NT2/D1 (cell line): ENCODE measurements at places on chromosomes 7 and 10.

DNA sequence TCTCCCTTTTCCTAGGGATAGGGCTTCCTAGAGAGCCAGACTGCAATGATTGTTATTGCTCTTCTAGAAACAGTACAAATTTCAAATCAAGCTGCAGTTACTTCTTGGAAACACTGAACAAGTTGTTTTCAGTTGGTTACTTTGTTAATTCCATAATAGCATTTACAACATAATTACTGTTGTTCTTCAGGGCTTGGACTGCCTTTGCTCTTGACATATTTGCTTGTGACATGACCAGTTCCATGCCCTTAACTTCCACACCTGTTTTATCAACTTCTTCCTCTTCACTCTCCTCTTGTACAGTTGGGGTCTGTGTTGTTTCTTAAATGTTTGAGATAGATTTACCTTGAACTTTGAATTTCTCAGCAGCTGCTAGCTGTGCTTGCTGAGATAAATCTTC, 104.4 kb downstream of the SEC23IP start:
- DNase-seq = no peak

- DNase-seq = no peak
Measured at GRCh38 chr7:28067171-28067570, 113.4 kb downstream of the JAZF1 start.

GRCh38 chr10:22460531-22461403, 115.5 kb downstream of the SPAG6 start:
- DNase-seq = no peak

- DNase-seq = no peak
Measured at GRCh38 chr7:92730808-92731207, 105.6 kb downstream of the CDK6 start.

DNA sequence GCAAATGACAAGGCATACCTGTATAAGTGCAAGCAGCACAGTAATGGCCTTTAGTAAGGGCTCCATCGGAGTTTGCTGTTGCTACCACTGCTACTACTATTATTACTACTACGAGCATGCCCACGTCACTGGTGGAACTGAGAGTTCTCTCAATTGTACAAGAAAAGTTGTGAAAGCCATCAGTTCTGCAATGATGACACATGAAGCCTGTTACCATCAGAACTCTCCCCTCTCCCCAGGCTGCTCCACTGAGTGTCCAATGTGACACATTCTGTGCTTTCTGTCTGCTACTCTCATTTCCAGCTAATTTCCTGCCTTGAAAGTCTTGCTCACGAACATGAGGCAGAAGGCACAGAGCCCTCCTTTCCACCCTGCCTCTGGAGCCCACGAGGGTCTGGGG, 263.2 kb upstream of the MGMT start:
- DNase-seq = no peak

- no peak for DNase-seq
Measured at GRCh38 chr10:48255722-48256121, 18.8 kb downstream of the FRMPD2 start.

DNA sequence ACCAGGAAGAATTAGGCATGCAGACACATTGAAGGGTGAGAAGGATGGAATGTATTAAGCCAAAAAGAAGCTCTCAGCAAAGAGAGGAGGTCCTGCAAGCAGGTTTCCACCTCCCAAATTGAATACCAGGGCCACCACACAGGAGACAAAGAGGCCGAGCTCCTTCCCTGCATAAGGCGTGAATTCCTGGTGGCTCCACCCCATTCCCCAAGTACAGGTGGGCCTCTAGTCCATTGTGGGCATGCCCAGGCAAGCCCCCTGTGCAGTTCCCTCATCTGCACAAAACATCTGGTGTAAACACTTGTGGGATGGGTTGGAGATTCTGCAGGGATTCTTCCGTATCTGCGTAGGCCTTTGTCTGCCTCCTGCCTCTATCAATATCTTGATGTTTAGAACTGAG, 817.5 kb downstream of the NRG3 start:
- DNase-seq = no peak

GRCh38 chr10:81953420-81953819, 78.4 kb downstream of the NRG3 start:
- no peak for DNase-seq

GRCh38 chr10:98262571-98262970, 5.4 kb downstream of the LOXL4 start:
- DNase-seq = peak; percentile 25

DNA sequence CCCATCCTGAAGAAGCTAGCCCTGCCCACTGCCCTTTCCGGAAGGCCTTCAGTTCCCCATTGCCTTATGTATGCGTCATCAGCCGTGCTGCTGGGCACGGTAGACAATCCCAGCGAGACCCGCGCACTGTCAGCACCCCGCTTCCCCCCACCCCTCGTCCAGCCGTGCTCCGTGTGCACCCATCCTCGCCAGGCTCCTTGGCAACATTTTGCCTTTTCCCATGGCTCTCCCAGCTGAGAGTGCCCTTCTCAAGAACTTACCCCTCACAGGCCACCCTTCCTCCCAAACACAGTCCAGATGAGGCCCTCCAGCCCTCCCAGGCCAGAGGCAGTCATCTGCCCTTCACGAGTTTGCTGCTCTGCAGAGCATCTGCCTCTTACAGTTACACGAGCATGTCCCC, 633.8 kb upstream of the FOXK1 start:
- no peak for DNase-seq

DNA sequence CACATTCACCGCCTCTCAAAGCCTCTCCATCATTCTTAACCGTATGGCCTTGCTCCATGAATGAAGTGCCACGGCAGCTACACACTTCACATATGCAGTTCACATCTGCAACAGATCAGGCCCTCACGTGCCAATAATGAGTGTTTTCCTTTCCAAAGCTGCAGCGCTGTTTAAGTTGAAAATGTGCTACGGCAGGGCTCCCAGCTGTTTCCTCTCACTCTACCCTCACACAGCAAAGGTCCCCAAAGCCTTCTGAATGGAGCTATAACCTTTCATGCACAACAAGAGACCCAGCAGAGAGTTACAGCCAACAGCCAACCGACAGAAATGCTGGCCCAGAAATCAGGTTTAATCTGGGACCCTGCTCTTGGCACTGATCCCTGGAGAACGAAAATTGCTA, 236.1 kb downstream of the ELMO1 start:
- DNase-seq = no peak

- DNase-seq = no peak
Measured at GRCh38 chr7:44849885-44850544, 2.1 kb upstream of the H2AZ2 start.

DNA sequence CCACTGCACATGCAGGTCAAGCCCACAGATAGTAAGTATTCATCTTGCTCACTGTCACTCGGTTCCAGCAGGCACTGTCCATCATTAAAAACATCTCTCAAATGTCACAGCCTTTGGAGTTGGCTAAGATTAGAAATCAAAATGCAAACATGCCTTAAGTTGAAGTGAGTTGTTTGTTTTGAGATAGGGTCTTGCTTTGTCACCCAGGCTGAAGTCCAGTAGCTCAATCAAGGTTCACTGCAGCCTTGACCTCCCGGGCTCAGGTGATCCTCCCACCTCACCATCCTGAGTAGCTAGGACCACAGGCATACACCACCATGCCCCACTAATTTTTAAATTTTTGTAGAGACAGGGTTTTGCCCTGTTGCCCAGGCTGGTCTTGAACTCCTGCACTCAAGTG, 98.1 kb downstream of the EBF3 start:
- no peak for DNase-seq

- DNase-seq = no peak
Measured at GRCh38 chr10:118409295-118409694, 67.2 kb upstream of the FAM204A start.

DNA sequence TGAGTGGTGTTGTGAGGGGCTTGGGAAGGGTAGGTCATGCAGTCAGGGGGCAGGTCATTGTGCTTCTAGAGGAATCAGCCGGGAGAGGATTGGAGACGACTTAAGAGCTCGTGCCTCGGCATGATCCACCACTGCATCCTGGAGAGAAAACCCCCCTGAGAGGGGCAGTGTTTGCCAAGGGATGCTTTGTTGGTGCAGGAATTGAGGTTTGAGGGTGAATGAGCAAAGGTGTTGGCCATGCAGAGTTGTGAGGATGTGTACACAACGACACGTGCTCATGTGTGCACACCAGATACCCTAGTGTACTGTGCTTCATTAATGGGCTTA, 85.6 kb upstream of the ANLN start:
- no peak for DNase-seq

DNA sequence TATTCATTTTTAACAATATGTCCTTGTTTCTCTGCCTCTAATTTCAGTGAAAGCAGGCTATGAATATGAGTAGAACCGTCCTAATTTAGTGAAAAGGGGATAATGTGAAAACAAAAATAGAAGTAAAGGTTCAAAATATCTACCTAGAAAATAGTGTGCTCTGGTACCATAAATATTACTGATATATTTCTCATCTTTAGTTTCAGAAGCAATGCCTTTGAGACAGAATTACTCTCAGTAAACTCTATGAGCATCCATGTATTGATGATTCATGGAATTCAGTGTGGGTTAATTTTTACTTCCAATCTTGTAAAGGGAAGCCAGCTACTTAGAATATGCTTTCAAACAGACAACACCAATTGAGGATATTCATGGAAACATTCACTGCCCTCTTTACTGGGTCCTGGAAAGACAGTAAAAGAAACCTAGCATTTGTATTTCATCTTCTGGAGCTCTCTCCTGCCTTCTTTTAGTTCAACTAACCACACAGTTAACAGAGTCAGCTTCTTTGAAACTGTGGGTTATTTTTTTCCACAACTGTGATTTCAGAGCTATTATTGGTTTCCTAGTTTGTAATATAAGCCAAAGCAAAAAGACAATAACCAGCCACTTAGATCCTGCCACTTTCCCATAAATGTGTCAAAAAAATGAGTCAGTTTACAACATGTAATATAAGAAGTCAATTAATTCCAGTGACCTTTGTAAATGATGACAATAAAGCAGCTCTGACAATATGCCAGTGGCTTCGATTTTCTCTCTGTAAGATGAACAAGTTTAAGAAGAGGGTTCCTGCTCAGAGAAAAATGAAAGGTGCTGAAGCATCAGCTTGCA, 1.7 kb downstream of the LRRN3 start:
- DNase-seq = no peak

- no peak for DNase-seq
Measured at GRCh38 chr10:27247006-27247405, 6.4 kb upstream of the ACBD5 start.

DNA sequence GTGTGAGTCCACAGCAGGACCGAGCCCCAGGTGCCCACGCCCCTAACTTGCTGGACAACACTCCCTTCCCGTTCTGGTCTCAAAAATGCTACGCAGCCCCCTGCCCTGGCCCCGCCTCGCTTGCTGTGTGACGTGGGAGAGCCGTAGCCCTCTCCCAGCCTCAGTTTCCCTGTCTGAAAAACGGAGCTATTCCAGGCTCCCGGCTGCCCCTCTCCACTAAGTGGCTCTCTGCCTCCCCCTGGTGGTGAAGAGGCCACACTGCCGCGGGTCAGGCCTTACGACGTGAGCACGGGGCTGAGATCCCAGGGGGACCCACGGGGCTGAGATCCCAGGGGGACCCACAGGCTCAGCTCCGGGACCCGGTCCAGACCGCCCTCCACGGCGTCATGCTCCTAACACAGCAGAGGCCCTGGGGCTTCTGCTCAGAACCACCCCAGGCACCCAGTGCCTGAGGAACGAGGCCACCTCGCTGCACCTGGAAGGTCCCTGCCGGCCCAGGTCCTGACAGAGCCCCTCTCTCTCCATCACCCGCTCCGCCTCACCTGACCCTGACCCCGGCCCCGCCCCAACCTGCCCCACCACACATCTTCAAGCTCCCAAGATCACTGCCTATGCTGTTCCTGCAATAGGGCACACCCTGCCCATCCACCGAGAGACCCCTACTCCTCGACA, 26.7 kb downstream of the MICALL2 start:
- DNase-seq = peak; percentile 63

- DNase-seq = peak; percentile 16
Measured at GRCh38 chr7:92685136-92686042, 95.2 kb upstream of the FAM133B start.

GRCh38 chr10:70167246-70167645, 3.1 kb downstream of the SAR1A start:
- no peak for DNase-seq

DNA sequence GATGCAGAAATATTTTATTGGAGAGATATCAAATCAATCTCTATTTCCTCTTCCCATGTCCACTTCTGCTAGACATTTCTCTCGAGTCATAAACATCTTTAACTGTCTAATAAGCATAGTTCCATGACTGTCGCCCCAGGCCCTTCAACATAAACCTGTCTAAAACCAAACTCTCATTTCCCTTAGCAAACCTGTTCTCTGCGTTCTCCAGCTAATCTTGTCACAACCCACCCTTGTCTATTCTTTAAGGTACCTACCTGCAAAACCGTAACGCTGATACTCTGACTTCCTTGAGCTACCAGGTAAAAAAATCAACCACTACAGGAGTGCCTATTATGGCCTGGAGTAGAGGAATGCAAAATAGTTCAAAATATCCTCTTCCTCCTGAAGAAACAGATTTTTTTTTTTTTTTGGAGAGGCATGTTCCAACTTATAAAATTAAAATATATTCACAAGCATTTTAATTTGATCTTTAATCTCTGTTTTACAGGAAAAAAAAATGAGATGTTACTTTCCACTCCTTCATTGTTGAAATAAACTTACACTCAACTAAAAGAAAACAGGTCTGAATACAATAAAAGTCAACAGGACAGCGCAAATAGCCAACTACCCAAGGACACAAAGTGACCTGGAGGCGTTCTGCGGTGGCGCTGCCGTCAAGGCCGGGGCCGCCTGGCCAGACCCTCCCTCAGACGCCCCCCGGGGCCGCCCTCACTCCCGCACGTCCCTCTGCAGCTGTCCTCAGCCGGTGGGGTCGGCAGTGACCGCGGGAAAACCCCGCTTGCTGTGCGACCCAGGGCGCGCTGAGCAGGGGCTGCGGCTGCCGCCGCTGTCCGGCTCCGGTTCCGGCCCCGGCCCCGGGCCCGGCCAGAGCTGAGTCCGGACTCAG, 765 bp downstream of the SLC25A40 start:
- peak; percentile 25 for DNase-seq

DNA sequence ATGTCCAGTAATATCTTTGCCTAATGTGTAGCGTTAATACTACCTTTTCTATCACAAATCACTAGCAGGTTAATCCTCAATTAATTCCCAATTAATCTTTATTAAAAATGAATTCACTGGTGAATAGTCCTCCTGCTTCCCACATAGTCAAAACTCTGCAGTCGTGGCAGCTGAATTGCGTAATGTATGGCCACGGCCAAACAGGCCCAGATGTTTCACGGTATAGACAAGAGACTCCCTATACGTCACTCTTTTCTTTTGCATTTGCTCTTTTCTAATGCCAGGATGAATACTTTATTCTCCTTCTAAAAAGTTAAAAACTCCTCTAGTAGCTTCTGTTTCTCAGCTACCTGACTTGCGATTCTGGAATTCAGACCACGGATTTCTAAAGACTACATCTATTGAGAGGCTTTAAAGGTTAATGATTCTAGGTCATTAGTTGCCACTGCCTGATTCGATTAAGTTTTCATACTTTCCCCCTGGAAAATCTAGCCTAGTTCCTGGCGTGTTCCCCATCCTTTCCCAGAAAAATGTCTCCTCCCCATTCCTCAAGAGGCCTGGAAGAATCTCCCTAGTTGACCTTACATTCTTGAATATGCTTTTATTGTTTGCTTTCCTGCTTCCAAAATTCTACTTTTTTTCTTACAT, 16.9 kb downstream of the MEOX2 start:
- DNase-seq = no peak

GRCh38 chr7:30563326-30563942, 31.2 kb upstream of the GARS1 start:
- no peak for DNase-seq

- no peak for DNase-seq
Measured at GRCh38 chr10:43502931-43503330, 66.0 kb downstream of the ZNF487 start.

- no peak for DNase-seq
Measured at GRCh38 chr10:35821339-35821911, 179.3 kb upstream of the FZD8 start.
